ENCODE measurements at places on chromosomes 4 and X. TPM values are rescaled to one million over a fixed set of nuclear protein-coding genes. Genes with fewer than 3 reads are reported as not detected.

TBC1D9 gene
- 0.05 TPM for total RNA-seq

PROM1 gene
- not detected for total RNA-seq

VCX gene
- total RNA-seq = not detected

DNA sequence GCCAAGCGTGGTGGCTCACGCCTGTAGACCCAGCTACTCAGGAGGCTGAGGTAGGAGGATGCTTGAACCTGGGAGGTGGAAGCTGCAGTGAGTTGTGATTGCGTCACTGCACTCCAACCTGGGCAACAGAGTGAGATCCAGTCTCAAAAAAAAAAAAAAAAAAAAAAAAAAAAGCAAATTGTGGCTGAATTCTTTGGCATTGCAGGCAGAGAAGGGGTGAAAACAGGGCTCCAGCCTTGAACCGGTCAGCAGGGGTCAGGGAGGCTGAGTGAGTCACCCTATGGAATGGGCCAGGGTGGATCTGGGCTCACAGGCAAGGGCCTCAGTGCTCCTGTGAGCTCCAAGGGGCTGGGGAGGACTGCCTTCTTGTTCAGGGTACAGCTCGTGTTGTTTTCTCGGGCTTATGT, 13.2 kb upstream of the FAM3A start:
- no peaks in the 10 kb centered on the region for H3K27me3 ChIP-seq
- no peak for DNase-seq
- H3K4me3 ChIP-seq = no peak overlapping the region
- peaks cover 19% of the 10 kb centered on the region for H3K4me1 ChIP-seq
- H3K27ac ChIP-seq = no peak overlapping the region

TET2 gene
- total RNA-seq = 30.6 TPM

SYNPO2 gene
- 0.19 TPM for total RNA-seq

GRCh38 chrX:87299563-87300160, 217.9 kb upstream of the KLHL4 start:
- no peaks in the 10 kb centered on the region for H3K27me3 ChIP-seq
- DNase-seq = no peak
- H3K4me1 ChIP-seq = no peaks in the 10 kb centered on the region
- H3K36me3 ChIP-seq = no peaks in the 10 kb centered on the region

- no peak overlapping the region for H3K4me3 ChIP-seq
- no peaks in the 10 kb centered on the region for H3K36me3 ChIP-seq
- H3K27ac ChIP-seq = no peak overlapping the region
- H3K27me3 ChIP-seq = no peaks in the 10 kb centered on the region
- no peaks in the 10 kb centered on the region for H3K4me1 ChIP-seq
Measured at GRCh38 chr4:136573460-136573859, 958.8 kb downstream of the PCDH18 start.

DNA sequence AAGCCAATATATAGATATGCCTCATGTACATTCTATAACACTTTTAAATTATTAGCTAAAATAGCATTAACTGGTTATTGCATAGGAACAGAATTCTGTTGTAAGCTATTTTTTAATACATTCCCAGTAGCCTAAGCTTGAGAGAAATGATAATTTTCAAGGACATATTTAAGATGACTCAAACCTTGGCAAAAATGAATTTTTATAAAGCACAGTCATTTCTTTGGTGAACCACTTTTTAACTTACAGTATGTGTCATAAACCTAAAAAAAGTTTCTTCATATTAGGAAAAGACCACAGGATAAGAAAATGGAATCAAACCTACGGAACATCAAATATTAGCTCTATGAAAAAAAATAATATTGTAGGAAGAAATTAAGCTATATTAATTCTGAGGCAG, 986.3 kb downstream of the STIM2 start:
- H3K36me3 ChIP-seq = no peaks in the 10 kb centered on the region
- no peak for DNase-seq
- H3K27me3 ChIP-seq = no peaks in the 10 kb centered on the region
- H3K4me3 ChIP-seq = no peak overlapping the region
- H3K4me1 ChIP-seq = no peaks in the 10 kb centered on the region
- H3K27ac ChIP-seq = no peak overlapping the region

GRCh38 chr4:13627606-13628311, at the start of gene BOD1L1:
Gene BOD1L1 (minus strand): TSS chr4:13627725. CDS start chr4:13627587, 138 bp downstream.
- peak within 1 kb of the TSS; percentile 97 for H3K4me3 ChIP-seq
- DNase-seq = peak; percentile 89
- peaks cover 2% of the 10 kb centered on the region for H3K36me3 ChIP-seq

- no peaks in the 10 kb centered on the region for H3K36me3 ChIP-seq
- peaks cover 56% of the 10 kb centered on the region for H3K4me1 ChIP-seq
- H3K4me3 ChIP-seq = no peak overlapping the region
- peaks cover 1% of the 10 kb centered on the region for H3K27me3 ChIP-seq
Measured at GRCh38 chr4:184313702-184314659, 96.3 kb upstream of the ENPP6 start.

DNA sequence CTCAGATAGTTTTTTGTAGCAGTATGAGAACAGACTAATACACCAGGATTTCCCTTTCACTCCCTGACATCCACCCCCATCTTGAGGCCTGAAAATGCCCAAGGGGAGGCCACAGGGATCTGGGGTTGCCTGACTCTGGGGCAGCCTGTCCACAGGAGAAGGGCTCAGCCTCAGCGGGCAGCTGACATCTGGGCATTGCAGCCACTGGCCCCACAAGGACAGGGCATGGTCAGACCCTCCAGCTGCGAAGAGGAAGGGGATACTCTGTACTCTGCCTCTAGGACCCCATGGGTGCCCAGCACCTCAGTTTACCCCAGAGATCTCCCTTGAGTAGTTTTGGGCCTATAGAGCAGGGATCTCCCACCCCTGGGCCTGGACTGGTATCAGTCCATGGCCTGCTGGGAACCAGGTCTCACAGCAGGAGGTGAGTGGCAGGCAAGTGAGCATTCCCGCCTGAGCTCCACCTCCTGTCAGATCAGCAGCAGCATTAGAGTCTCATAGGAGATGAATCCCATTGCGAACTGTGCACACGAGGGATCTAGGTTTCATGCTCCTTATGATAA, 138.9 kb downstream of the HMX1 start:
- H3K4me3 ChIP-seq = no peak overlapping the region
- no peaks in the 10 kb centered on the region for H3K4me1 ChIP-seq
- no peaks in the 10 kb centered on the region for H3K36me3 ChIP-seq
- DNase-seq = no peak
- no peaks in the 10 kb centered on the region for H3K27me3 ChIP-seq

- H3K4me1 ChIP-seq = no peaks in the 10 kb centered on the region
- H3K36me3 ChIP-seq = no peaks in the 10 kb centered on the region
- no peaks in the 10 kb centered on the region for H3K27me3 ChIP-seq
- H3K27ac ChIP-seq = no peak overlapping the region
- no peak for DNase-seq
Measured at GRCh38 chr4:158003212-158003611, 169.6 kb downstream of the GASK1B start.

DNA sequence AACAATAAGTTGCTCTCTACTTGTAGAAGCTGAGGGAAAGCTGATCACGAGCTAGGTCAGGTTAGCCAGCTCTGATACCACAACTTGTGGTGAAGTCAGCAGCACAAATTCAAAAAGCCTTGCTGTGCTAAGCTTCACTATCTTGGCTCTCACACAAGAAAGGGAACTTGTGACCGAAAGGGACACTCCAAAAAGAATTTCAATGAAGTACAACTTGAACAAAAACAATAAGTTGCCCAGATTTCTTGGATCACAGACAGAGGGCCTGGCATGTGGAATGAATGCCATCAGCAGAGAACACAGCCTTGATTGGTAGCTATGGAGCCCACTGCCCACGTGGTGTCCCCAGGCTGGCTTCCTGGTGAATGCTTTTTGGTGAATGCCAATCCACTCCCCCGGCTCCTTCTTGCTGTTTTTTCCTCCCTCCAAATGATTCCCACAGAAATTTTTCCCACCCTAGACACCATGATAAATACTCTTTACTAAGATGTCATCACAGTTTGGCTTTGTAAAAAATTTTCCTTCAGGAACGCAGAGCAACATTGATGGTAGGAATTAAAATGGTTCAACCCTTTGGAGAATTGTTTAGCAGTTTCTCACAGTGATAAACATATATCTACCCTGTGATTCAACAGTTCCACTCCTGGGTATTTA, 82.6 kb downstream of the ANXA3 start:
- H3K27me3 ChIP-seq = peaks cover 5% of the 10 kb centered on the region
- DNase-seq = no peak
- no peak overlapping the region for H3K4me3 ChIP-seq
- peaks cover 6% of the 10 kb centered on the region for H3K4me1 ChIP-seq

TMPRSS11B gene
- total RNA-seq = not detected

DNA sequence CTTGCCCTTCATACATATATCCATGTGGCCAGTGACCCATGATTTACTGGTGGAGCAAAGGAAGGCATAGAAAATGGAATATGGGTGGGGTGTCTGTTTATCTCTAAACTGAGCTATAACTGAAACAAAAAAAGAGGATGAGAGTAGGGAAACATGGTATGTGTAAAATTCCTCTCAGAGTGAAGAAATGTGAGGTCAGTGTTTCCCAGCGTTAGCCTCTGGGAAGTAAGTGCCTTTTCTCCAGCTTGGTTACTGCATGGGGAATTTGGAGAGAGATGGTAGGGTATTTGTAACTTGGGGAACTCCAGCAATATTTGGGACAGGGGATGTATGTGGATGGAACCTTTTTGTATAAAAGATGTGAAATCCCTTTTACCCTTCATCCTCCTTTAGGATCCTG, 89.4 kb downstream of the AFF1 start:
- peaks cover 6% of the 10 kb centered on the region for H3K36me3 ChIP-seq
- H3K27me3 ChIP-seq = no peaks in the 10 kb centered on the region

- H3K4me3 ChIP-seq = no peak overlapping the region
- DNase-seq = no peak
- H3K27me3 ChIP-seq = no peaks in the 10 kb centered on the region
- H3K36me3 ChIP-seq = no peaks in the 10 kb centered on the region
- no peaks in the 10 kb centered on the region for H3K4me1 ChIP-seq
- H3K27ac ChIP-seq = no peak overlapping the region
Measured at GRCh38 chr4:100907465-100908454, 389.9 kb upstream of the EMCN start.

DNA sequence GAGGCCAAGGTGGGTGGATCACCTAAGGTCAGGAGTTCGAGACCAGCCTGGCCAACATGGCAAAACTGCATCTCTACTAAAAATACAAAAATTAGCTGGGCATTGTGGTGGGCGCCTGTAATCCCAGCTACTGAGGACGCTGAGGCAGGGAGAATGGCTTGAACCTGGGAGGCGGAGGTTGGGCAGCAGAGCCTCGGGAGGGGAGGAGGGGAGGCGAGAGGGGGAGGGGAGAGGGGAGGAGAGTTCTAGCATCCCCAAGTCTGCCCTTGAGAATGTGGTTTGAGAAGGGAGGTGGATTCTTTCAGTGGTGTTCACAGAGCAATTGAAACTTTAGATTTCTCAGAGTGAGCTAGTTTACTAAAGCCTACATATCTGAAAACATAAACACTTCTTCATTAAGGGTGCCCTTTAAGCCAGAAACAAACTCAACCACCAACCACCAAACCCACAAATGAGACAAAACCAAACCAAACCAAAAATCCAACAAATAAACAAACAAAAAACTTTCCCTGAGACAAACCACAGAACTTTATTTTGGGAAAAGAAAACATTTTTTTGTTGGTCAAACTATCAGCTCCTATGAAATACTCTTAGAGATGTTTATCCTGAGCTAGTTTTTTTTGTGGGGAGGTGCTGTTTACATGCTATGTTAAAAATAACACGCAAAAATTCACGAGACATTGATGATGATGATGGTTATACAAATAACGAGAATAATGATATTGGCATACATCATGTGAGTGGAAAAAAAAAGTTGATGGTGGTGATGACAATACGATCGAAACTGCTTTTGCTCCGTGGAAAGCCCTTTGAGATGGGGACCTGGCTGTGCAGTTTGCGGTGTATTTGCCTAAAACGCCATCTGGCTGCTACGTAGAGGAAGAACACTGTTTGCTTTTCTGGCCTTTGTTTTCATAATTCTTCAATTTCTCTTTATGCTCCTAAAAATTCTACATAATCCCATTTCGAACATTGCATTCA, 98.2 kb upstream of the PRKX start:
- peak overlapping the region; percentile 23 for H3K27ac ChIP-seq
- peaks cover 8% of the 10 kb centered on the region for H3K4me1 ChIP-seq
- H3K4me3 ChIP-seq = no peak overlapping the region
- H3K36me3 ChIP-seq = no peaks in the 10 kb centered on the region
- DNase-seq = peak; percentile 57
- peaks cover 7% of the 10 kb centered on the region for H3K27me3 ChIP-seq

- H3K27me3 ChIP-seq = no peaks in the 10 kb centered on the region
- DNase-seq = no peak
- H3K27ac ChIP-seq = no peak overlapping the region
- H3K36me3 ChIP-seq = peaks cover 30% of the 10 kb centered on the region
- H3K4me1 ChIP-seq = no peaks in the 10 kb centered on the region
- no peak overlapping the region for H3K4me3 ChIP-seq
Measured at GRCh38 chr4:1985294-1985693, 23.5 kb downstream of the NELFA start.

DNA sequence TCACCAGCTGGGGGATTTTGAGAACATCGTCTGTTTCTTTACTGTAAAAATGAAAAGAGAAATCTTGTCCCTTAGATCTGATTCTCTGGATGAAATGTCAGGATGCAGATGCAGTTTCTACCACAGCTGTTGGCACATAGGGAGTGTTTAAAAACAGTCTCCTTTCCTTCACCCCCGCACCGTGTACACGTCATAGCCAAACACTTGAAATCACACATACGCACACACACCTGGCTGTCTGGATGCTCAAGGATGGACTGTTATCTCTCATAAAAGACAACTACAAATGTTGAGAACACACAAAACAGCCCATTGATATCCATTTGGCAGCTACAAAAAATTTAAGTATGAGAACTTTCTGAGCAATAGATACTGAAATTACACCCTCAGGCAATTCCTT, 275.8 kb upstream of the CLNK start:
- no peaks in the 10 kb centered on the region for H3K4me1 ChIP-seq
- H3K4me3 ChIP-seq = no peak overlapping the region
- no peak overlapping the region for H3K27ac ChIP-seq
- peak; percentile 11 for DNase-seq
- H3K36me3 ChIP-seq = no peaks in the 10 kb centered on the region

C4orf36 gene
- total RNA-seq = not detected

GRCh38 chrX:120768254-120768653, 107.4 kb downstream of the CT47B1 start:
- H3K4me3 ChIP-seq = no peak overlapping the region
- H3K27me3 ChIP-seq = no peaks in the 10 kb centered on the region
- H3K4me1 ChIP-seq = no peaks in the 10 kb centered on the region
- H3K36me3 ChIP-seq = no peaks in the 10 kb centered on the region
- no peak overlapping the region for H3K27ac ChIP-seq

STK32B gene
- not detected for total RNA-seq

DNA sequence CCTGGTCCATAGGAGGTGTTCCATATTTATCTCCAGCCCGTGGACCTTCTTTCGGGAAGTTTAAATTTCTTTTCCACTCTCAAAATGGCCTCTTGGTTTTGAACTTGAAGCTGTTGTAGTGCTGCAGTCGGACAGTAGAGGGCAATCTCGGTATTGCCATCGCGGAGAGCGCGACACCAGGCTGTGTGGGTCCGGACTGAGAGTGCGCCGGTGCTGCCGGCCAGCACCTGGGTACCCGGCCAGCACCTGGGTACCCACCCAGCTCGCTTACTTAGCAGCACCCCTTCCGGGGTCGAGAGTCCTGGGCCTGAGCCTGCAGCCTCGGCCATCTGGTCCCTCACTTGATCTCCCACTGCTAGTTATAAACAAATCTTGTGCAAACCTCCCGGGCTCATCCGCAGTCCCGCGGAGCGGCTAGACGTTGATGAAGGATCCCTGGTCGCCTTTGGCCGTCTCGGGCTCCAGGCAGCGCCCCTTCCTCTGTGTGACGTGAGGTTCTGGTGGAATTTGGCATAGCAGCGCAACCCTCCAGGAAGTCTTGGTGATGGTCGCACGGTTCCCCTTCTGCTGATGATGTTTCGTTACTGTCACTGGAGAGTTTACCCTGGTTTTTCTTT, 18.0 kb downstream of the FAM9A start:
- peaks cover 3% of the 10 kb centered on the region for H3K4me1 ChIP-seq
- H3K36me3 ChIP-seq = no peaks in the 10 kb centered on the region
- no peak overlapping the region for H3K27ac ChIP-seq
- DNase-seq = peak; percentile 29
- H3K4me3 ChIP-seq = no peak overlapping the region
- H3K27me3 ChIP-seq = no peaks in the 10 kb centered on the region

Data from activated CD4-positive, alpha-beta memory T cell treated with anti-CD3 and anti-CD28 coated beads for 36 hours (primary cell).